PC-3 (cell line): ENCODE measurements at places on chromosomes 1 and 21. TPM values are rescaled to one million over a fixed set of nuclear protein-coding genes. Genes with fewer than 3 reads are reported as not detected.

DNA sequence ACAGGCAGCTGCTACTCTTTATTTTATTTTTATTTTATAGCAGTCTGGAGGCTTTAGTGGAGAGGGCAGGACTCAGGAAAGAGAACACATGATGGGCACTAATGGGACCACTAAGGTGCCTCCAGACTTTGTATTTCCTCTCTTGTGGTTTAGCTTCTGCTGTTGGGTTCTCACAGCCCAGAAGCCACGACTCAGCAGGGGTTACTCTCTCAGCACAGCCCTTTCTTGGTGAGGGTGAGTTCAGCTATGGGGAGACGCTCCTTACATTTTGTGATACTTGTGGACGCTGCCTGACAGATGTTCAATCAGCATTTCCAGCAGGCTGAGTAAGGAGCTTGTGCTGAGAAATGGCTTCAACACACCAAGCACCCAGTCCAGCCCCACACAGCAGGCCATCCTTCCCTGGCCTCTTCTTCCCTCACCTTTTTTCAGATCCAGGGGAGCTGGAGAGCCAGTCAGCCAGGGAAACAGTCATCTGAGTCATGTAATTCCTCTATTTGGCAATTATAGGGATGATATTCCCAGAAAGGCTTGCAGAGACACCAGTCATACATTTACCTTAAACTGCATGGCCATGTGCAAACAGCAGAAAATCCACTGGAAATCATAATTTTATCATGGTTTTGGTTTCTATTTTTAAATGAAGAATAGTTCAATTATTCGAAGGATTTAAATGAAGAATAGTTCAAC, 53.2 kb upstream of the RAB3GAP2 start:
- DNase-seq = peak; percentile 23

The NR1I3 gene
- total RNA-seq = not detected in 2 replicates

The KRTAP7-1 gene
- not detected in 2 replicates for total RNA-seq

- peak; percentile 76 for DNase-seq
Measured at GRCh38 chr1:74468982-74469603, 43.3 kb downstream of the LRRC53 start.

DNA sequence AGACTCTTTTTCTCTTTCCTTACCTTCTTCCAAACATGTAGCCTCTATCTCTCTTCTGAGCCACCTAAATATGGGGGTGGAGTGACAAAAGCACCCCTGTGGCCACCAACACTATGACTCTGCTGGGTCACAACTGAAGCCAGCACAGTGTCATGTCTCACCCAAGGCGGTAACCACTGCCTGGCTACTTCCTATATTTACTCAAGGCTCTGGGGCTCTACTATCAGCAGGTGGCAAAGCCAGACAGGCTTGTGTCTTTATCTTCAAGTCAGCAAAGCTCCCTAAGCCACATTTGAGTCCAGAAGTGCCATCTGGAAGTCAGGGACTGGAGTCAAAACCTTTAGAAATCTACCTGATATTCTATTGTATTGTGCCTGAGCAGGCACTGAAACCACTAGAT, 1515.2 kb downstream of the PLA2G4A start:
- DNase-seq = no peak

GRCh38 chr1:73593364-73593763, 604.6 kb downstream of the LRRIQ3 start:
- peak; percentile 80 for DNase-seq

- no peak for DNase-seq
Measured at GRCh38 chr1:214475746-214476145, 75.7 kb downstream of the PTPN14 start.

- no peak for DNase-seq
Measured at GRCh38 chr1:18953731-18954231, 2.7 kb downstream of the IFFO2 start.

The LCA5L gene
- total RNA-seq = 0.40 and 0.98 TPM in 2 replicates

The FCGR1A gene
- not detected in 2 replicates for total RNA-seq

DNA sequence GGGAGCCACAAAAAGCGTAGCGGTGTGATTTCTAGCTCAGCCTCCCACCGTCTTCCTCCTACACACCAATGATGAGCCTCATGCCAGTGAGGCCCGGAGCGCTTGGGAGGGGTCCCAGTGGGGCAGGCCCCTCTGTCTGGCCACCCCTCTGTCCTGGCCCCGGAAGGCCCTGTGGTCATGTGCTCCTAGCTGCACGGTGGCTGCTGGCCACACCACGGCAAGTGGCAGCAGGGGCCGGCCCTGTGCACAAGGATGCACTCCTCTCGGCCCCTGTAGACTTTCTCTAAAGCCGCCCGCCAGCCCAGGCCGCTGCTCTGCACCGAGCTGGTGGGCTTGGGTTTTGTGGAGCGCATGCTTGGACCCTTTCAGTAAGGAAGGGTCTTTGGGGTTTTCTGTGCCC, 53.6 kb downstream of the KCNAB2 start:
- no peak for DNase-seq

DNA sequence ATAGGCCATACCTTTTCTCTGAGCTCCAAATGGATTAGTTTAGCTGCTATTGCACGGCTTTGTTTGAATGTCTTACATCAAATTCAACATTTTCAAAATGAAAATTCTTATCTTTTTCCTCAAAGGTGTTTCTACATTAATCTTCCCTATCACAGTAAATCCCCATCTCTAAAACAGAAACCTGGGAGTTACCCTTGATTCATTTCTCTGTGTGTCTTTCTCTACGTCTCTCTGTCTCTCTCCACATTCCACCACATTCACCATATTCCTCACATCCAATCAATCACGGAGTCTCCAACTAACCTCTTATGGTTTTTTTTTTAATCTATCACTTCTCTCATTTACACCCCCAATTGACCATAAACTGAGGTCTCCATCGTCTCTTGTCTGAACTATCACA, 24.1 kb downstream of the PTGER3 start:
- DNase-seq = no peak

DNA sequence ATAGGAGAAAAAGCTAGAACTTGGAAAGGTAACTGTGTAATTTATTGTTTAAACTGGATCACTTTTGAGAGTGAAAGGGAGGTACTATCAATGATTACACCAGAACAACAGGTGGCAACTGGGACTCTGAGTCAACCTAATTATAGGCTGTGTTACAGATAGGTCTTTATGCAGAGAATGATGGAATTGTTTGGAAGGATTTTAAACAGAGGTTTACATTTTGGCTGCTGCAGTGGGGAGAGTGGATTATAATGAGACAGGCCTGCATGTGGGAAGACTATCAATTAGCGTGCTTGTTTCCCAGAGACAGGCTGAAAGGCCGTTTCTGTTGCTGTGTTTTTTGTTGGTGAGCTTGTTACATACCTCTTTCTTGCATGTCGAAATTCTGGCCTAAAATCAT, 432.9 kb downstream of the PLA2G4A start:
- DNase-seq = no peak

DNA sequence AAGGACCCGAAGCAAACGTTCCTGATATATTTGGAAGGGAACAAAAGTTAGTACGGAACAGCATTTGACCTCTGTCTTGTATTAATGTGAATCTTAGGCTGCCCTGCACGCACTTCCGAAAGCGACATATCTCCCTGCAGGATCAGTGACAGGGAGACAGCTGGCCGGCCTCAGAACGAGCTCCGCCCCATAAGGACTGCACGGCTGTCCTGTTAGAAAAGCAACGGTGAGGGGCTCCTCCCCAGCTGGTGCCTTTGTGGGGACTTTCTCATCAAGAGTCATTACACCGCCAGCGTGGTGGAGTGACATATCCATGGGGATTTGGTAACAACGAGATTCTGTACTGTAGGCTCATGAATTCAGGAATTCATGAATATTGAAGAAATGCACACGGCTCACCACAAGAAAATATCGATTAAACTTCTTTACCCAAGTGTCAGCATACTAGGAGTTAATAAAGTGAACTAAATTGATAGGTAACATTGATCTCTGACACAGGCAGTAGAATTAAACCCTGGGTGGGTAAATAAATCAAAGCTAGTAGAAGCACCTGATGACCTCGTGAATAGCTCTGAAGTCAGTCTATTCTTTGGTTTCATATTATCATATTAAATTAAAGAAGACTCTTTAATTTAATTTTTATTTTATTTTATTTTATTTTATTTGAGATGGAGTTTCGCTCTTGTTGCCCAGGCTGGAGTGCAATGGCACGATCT, 8.1 kb upstream of the GREM2 start:
- DNase-seq = no peak

DNA sequence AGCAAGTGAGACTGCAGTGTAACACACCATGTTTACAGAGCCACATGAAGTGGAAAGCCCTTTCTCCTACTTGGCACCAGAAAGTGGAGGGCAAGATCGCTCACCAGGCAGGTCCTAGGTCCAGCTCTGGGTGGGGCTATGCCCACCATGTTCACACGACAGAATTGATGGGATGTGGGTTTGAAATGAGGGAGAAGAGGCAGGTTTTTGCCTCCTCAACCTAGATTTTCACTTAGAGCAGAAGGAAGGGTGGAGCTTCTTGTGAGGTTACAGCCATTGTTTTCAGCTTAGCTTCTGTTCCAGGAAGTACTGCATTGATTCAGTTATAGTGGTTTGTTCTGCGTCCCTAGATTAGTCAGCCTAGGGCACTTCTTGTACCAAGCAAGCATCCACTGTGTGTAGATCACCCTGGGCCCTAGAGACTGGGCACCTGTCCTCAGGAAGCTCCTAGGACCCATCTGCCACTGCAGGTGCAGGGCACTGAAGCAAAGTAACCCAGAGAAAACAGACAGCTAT, 2.3 kb downstream of the CD53 start:
- DNase-seq = no peak

DNA sequence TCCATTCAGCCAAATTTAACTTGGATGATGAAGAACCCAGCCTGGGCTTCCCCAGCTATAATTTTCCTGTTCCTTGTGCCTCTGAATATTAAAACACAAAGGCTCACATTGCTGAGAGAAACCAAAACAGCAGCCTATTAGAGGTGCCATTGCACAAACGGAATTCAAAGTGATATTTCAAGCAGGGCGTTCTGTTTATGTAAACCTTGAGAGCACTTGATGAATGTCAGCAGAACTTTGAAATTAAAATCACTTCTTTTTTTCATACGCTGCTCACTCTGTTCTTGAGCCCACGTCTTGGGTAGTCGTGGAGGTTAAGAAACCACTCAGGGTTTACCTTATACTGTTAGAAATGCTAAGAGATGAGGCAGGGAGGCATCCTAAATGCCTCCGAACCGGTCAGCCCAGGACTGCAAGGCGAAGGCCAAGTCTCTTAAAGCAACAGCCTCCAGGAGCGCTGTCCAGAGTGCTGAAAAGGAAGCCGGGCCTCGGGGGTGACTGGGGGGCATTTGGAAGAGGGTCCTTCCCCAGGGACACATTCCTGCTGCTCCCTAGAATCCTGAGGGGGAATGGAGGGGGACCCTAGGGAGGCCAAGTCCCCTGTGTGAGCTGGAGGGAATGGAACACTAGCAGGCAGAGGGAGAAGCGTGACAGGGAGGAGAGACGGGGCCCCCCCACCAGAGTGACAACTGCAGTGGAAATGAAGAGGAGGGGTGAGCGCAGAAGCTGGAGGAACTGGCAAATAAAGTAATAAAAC, 154.8 kb upstream of the VAMP3 start:
- DNase-seq = peak; percentile 39

- DNase-seq = no peak
Measured at GRCh38 chr1:53919675-53920066, 25.7 kb downstream of the DIO1 start.

The CAPN8 gene
- 5.9 and 11.1 TPM in 2 replicates for total RNA-seq

GRCh38 chr21:44723177-44724131, 12.1 kb upstream of the TSPEAR start:
- DNase-seq = no peak

DNA sequence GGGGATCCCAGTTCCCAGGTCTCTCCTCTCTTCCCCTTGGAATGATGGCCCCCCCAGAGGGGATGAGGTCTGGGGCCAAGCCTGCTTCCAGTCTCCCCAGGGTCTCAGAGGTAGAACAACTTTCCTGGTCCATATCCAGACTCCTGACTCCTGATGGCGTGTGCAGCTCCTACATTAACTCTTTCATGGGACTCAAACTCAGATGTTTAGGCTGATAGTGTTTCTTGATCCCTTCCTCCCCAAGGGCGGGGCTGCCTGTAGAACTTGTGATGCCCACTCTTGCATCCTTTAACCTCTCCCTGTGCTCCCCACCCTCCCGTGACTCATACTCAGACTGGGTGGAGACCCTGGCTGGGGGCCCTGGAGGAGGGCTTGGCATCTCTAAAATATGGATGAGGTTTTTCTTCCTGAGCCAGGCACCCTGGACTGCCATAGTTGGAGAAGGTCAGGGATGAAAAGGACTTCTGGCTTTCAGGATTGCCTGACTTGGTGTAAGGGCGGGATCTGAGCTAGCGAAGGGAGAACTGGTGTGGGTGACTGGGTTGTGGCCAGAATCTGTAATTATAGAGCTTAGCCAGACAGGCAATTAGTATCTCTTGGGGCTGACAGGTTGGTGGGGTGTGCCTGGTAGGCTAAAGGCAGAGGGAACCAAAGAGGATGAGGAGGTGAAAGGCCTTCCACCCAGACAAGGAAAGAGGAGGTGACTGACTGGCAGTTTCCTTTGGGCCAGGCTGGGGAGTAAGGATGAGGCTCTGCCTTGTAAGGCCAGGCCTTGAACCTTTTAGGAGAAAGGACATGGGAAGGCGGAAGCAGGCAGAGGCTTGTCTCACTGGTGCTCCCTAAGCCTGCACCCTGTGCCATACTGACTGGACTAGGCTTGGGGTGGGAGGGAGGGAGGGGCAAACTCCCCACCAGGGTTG, 1.5 kb downstream of the ATP8B2 start:
- DNase-seq = peak; percentile 62

- peak; percentile 92 for DNase-seq
Measured at GRCh38 chr1:154324669-154325582, at the start of gene ATP8B2. Gene ATP8B2, plus strand, starts transcription at chr1:154325525. Its CDS starts 2,617 bp downstream, at chr1:154328142.

DNA sequence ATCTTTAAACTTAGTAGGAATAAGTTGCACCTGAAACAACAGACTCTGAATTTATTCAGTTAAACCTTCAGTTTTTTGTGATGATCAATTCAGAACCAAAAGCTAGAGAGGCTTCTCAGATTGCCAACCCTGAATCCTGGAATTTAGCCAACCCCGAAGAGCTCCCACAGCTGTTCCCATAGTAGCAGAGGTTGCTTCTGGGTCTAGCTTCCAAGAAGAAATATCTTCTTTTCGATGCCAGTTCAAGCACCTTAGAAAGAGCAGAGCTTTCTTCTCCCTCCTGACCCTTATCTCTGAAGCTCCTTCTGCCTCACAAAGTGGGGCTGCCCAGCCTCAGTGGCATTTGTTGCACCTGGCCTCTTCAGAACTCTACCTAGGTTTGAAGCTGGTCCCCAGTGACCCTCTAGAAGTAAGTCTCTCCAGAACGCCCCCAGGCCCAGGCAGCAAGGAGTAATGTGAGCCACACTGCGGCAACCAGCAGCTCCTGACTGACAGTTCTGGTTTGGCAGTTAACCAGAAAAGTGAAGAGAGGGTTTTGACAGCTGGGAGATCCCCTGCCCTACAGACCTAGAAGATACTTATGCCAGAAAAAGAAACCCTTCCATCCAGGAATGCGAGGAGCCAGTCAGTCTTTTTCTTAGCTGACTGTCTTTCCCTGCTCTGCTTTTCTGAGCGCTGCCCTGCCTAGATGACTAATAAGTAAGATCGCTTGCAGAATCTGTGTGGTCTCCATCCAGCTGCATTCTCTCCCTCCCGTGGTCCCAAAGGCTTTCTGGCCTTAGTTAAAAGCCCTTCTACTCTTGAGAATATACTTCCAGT, 165.9 kb downstream of the ADGRL4 start:
- DNase-seq = peak; percentile 57

The SLC44A5 gene
- total RNA-seq = not detected in 2 replicates

The KLHDC7A gene
- total RNA-seq = not detected in 2 replicates

GRCh38 chr1:79478160-79478559, 471.6 kb upstream of the ADGRL4 start:
- DNase-seq = no peak

- no peak for DNase-seq
Measured at GRCh38 chr1:3674100-3675094, 22.1 kb downstream of the TP73 start.

GRCh38 chr1:107152395-107152794, 11.6 kb downstream of the NTNG1 start:
- no peak for DNase-seq
